Endothelial cell of umbilical vein (primary cell): ENCODE measurements at places on chromosomes 11 and 22. TPM values are rescaled to one million over a fixed set of nuclear protein-coding genes. Genes with fewer than 3 reads are reported as not detected.
A peak's percentile ranks its signal among the peaks of the same experiment; 100 is the strongest.

GRCh38 chr11:102990145-102990544 lies 34.6 kb upstream of the MMP13 start:
- DNase-seq: no peak

DNA sequence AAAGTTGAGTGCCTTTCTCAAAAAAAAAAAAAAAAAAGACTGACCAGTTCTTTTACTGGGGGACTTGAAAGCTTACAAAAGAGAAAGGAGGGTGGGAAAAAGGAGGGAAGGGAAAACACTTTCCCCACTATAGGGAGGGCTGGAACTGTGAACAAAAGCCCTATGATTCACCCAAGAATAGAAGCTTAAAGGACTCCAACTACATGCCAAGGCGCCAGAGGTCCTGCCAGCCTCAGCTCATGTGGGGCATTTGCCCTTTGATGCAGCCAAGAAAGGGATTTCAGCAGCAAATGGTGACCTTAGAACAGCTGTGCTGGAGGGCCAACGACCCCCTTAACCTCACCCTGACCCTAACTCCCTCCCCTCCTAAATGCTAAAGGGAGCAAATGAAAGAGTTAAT lies 160.0 kb downstream of the NTM start:
- no peak for DNase-seq

- peak; percentile 23 for DNase-seq
Measured at GRCh38 chr11:116193321-116194131, 579.3 kb downstream of the BUD13 start.

- peak; percentile 16 for DNase-seq
Measured at GRCh38 chr22:41501209-41501608, 32.3 kb downstream of the ACO2 start.

DNA sequence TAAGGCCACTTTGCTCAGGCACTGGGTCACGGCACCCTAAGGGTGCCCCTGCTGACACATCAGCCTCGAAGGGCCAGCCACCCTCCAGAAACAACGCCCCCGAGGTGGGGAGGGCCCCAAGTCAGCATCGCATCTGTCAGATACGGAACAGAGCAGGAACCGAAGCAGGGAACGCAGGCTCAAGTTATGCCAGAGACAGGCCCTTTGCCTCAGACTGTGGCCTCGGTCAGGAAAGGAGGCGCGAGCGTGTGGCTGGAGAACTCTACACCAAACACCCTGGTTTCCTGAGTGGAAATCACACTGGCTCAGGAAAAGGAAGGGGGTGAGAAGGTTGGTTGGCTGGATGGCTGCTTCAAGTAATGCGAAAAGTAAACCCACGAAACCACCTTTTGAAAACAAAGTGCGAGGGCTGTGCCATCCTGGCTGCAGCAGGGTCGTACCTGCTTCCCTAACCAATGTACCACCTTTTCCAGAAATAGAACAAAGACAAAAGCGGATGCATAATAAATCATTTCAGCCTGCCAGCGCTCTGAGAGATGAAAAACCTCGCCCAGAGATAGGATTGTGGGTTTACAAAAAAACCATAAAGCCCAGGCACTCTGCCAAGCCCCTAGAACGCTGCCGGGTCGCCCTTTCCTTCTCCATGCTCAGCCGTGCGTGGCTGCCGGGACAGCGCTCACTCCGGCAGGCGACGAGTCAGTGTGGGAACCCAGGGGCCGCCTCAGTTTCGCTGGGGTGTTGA lies 38.6 kb downstream of the TRMU start:
- DNase-seq: peak; percentile 51

Gene ANO1
- 0.40 TPM in 1 of 2 replicates, not detected in the other for total RNA-seq

DNA sequence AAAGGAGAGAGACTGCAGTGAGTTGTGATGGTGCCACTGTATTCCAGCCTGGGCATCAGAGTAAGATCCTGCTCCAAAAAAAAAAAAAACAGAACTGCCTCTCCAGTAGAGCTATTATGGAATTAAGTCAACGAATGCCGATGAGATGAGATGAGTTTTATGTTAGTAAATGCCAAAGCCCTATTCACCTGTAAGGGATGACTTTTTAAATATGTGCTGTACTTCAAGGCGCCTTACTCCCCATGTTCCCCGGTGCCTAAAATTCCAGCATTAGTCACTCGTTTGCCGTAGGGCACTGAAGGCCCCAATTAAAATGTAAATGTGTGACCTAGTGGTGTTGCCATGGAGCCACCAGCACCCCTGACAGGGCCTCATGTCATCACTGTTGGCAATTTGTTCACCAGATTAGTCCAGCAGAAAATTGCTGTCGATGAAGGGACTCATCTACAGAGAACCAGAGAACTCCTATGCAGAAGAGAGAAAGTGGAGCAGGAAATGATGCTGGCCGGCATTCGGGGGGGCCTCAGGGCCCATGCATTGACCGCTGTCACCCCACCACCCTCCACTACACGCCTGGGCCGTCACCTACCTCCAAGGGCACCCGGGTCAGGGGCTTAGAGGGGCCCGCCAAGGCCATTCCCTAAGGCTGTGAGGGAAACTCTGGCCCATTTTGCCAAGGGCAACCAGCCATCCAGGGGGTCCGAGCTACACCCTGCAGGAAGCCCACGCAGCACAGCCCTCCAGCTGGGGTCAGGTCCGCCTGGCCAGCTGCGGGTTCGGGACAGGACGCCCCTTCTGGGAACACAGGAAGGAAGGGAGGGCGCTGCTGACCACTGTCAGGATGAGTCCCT lies 17.8 kb downstream of the LIF start:
- DNase-seq: no peak

DNA sequence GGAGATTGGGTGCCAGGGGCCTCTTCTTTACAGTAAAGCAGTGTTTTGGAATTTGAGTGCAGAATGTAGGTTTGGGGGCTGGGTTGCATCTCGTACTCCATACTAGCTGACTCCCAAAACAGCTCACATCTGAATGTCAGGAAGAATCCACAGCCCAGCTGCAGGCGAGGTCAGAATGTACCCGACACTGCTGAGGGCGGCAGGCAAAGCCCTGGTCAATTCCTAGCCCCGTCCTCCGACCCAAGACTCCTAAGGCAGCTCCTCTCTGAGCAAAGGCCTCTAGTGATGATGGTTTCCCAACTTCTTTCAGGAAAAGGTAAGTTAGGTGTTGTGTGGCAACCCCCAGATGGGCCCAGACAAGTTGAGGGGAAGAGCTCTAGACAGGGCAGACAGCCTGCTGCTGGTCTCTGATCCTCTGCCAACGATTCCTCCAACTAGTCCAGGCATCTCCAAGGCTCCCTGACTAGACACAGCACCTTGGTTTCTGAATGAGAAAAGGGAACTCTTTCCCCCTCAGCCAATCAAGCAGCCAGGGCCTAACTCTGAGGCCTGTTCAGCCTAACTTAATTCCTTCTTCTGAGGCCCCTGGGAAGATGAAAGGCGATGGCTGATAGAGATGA lies 8.6 kb downstream of the LARGE2 start:
- DNase-seq: no peak

Gene FDXACB1
- total RNA-seq: 1.4 and 3.3 TPM in 2 replicates

Gene ARHGAP32
- total RNA-seq: 6.4 and 9.1 TPM in 2 replicates

DNA sequence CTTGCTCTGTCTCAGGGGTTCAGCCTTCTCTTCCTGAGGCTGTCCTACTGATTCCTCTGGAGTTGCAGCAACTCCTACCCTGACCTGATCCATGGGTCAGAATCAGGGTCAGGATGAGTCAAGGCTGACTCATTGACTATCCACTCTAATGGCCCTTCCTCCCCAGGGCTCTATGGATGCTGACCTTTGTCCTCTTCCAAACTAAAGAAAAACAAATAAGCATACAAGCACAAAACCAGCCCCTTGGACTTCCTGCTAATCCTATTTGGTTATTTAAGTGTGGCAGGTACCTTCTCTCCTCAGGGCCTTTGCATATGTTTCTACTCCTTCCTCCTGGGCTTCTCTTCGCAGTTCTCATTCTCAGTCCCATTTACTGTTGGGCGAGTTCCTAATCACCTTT lies 204.5 kb upstream of the NAV2 start:
- DNase-seq: peak; percentile 48

DNA sequence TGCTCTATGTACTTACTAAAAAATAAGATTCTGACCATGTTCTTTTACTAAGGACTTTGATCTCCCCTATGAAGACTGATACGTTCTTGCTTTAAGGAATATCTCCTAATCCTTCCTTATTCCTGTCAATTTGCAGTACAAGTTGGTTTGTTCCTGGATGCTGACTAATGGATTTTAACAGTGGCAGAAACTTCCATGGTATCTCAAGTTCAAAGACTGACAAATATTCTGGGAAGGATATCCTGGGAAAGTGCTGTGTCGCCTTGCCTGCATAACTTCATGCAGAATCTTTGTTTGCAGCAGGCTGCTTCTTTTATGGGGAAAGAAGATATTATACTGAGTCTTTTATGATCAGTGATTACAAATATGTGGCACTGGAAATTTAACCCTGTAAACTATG lies 8.4 kb upstream of the OR52J3 start:
- no peak for DNase-seq

Gene OR51B4
- total RNA-seq: not detected in 2 replicates

Gene CSRP3
- not detected in 2 replicates for total RNA-seq

GRCh38 chr11:42205518-42205917 lies 746.1 kb upstream of the LRRC4C start:
- no peak for DNase-seq

DNA sequence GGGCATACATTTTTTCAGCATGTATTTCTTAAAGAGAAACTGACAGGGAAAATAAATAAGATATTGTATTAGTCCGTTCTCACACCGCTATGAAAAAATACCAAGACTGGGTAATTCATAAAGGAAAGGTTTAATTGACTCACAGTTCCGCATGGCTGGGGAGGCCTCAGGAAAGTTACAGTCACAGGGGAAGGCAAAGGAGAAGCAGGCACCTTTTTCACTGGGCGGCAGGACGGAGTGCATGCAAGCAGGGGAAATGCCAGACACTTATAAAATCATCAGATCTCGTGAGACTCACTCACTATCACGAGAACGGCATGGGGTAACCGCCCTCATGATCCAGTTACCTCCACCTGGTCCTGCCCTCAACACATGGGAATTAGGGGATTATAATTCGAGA lies 44.2 kb downstream of the PPFIA1 start:
- peak; percentile 66 for DNase-seq

Gene BID
- total RNA-seq: 39.0 and 48.2 TPM in 2 replicates

- no peak for DNase-seq
Measured at GRCh38 chr11:4697585-4697984, at the start of gene OR51E2. Gene OR51E2 (minus strand): TSS chr11:4697853. CDS start chr11:4682711, 15,142 bp downstream.

- no peak for DNase-seq
Measured at GRCh38 chr22:23709107-23709506, 18.3 kb downstream of the RGL4 start.

GRCh38 chr11:74672956-74673692 lies 58.1 kb downstream of the CHRDL2 start:
- DNase-seq: peak; percentile 15

- no peak for DNase-seq
Measured at GRCh38 chr11:43756575-43756974, 76.0 kb downstream of the HSD17B12 start.

Gene KCNJ4
- not detected in 2 replicates for total RNA-seq

Gene IFITM10
- total RNA-seq: 0.62 and 0.66 TPM in 2 replicates

Gene DNAJB7
- total RNA-seq: not detected in 2 replicates

Gene THY1
- 0.75 TPM in 1 of 2 replicates, not detected in the other for total RNA-seq

DNA sequence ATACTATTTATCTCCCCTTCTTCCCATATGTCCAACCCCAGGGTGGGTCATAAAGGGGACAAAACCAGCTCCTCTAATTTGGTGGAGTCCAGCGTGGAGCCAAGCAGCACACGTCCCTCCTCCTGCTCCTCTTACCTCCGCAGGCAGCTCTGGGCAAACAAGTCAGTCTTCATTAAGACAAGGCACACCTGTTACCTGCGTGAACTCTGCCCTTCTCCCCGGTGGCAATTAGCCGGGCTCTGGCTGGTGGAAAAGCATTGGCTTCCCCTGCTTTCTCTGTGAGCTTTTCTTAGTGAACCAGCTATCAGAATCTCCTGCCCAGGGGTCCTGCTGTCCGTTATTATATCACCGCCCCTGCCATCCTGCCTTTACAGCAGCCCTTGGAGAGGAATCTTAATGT lies 418.7 kb upstream of the CADM1 start:
- DNase-seq: no peak

GRCh38 chr22:44847380-44847779 lies 95.0 kb downstream of the ARHGAP8 start:
- no peak for DNase-seq

Gene UBQLNL
- 0.28 and 0.33 TPM in 2 replicates for total RNA-seq

Gene BIRC3
- 0.60 and 1.4 TPM in 2 replicates for total RNA-seq

Gene B3GAT1
- total RNA-seq: not detected in 2 replicates

Gene PIK3C2A
- 142 and 148 TPM in 2 replicates for total RNA-seq
